Effector CD4-positive, alpha-beta T cell (primary cell): ENCODE measurements at places on chromosomes 6 and 20.

GRCh38 chr6:29399525-29399924, 4.1 kb downstream of the OR12D2 start:
- DNase-seq: no peak

DNA sequence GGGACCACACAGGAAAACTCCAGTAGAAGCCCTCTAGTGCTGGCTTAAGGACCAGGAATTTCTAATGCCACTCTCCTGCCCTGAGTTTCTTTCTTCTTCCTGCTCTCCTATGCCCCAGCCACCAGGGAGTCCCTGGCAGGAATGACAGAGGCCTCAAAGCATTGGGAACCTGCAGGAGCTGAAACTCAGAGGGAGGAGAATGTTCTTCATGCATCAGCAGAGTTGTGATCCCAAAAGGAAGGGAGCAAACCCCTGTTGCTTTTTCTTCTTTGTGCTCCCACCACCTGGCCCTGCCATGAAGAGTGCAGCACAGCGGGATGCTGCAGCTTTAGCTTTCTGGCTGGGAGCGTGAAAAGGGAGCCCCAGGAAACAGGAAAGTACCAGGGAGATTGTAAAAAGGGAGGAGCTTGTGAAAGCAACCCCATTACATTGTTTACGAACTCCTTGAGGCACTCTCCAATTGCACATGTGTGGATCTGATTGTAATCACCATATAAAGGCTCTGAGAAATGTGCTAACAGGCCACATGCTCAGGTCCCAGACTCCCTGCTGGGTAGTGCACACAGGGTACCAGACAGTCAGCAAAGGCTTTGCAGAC, 34.7 kb upstream of the FKBP1A start:
- no peak for DNase-seq

- no peak for DNase-seq
Observed at GRCh38 chr6:28732052-28732451, 191.7 kb downstream of the TRIM27 start.

GRCh38 chr6:105509506-105510331, 106.8 kb upstream of the PREP start:
- DNase-seq: no peak

DNA sequence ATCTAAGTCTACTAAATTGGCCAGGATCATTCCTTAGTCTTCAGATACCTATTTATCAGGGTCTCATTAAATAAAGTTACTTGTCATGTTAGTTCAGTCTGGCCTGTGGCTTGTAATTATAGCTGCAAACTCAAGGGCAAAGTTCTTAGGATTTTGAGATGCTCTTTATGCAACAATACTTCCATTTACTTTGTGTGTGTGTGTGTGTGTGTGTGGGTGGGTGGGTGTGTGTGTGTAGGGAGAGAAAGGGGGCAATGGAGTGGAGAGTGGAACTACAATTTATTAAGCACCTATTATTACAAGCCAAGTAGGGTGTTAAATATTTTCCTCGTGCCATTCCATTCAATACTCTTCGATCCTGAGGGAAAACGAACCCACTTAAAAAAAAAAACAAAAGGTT, 17.7 kb upstream of the TBC1D20 start:
- no peak for DNase-seq

- no peak for DNase-seq
Observed at GRCh38 chr6:137550535-137550934, 56.3 kb upstream of the OLIG3 start.

DNA sequence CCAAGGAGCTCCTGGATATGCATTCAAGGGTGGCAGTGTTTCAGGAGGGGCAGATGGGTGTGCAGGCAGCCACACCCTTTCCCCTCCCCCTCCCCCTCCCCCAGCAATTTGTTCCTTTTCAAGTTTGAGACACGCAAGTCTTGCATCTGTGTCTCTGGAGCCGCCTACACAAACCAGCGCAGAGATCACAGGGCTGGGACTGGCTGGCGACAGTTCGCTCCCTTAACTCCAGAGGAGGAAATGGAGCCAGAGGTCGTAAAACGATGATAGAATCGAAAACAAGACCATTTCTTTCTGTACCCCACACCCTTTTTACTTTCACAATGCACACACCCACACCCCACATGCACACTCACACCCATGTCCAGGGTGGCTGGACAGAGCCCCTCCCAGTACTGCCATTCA, 163.1 kb downstream of the LY86 start:
- no peak for DNase-seq

- DNase-seq: no peak
Observed at GRCh38 chr6:30511169-30511546, 21.8 kb downstream of the HLA-E start.

DNA sequence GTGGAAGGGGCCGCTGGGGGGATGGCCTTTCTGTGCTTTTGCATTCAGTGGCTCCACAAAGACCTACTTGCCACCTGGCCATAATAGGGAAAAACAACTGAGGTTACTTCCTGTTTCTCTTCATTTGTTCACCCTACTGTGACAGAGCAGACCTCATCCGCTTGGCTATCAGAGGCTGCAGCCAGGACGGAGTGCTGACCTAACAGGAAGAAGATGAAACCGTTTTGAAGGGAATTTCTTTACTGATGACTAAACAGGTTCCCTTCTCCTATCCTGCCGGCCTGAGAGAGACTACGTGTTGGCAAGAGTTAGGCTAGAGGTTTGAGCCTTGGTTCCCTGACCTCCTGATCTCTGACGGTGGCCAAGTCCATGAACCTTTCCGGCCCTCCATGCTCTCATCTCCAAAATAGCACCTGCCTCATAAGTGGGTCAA, 21.3 kb downstream of the PRR18 start:
- DNase-seq: no peak

GRCh38 chr6:154806804-154807203, 73.6 kb downstream of the SCAF8 start:
- no peak for DNase-seq

DNA sequence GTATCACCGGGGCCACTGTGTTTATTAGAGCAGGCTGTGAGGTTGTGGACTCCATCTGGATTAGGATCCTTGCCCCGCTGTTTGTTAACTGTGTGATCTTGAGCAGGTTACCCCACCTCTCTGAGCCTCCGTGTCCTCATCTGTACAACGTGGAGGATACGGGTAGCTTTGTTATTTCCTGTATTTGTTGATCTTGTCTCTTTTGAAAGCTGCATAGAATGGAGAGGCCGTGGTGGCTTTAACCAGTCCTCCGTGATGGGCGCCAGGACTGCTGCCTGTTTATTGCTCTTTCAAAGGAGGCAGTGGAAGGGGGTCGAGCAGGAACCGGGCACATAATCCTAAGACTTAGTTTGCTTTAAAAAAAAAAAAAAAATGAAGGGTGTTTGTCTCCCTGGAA, 22.9 kb downstream of the BCAS4 start:
- DNase-seq: no peak

- no peak for DNase-seq
Observed at GRCh38 chr6:138293428-138294395, 75.4 kb upstream of the PBOV1 start.

DNA sequence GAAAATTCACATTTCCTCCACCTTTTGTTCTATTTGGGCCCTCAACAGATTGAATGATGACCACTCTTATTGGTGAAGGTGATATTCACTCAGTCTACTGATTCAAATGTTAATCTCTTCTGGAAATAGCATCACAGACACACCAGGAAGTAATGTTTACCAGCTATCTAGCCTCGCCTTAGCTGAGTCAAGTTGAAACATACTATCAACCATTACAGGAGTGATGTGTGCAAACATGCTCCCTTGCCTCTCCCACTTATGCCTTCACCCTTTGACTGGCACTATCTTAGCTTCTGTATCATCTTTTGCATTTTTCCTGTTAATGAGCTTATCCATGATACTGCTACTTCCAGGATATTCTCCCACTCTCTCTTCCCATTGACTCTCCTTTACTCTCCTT, 191.9 kb downstream of the CENPW start:
- DNase-seq: no peak

GRCh38 chr20:34928411-34928810, 27.2 kb downstream of the GSS start:
- DNase-seq: no peak

- no peak for DNase-seq
Observed at GRCh38 chr20:25486377-25486776, 78.9 kb downstream of the GINS1 start.

GRCh38 chr20:362271-363254, 15.7 kb downstream of the NRSN2 start:
- DNase-seq: no peak

DNA sequence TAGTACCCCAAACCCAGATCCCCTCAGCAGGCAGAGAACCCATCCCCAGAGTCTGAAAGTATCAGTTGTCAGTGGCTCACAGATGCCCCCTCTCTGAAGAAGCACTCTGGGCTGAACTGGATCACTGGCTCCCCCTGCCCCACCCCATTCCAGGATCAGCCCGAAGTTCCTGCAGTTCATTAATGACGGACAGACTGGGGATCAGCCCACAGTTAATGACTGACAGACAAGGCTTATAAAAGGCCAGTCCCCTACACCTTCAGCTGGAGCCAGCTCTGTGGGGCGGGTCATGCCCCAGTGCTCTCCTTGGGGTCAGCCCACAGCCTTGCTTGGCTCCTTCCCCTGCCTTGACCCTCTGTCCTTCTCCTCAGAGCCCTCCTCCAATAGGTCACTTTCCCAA, 21.7 kb downstream of the KIAA1755 start:
- no peak for DNase-seq

DNA sequence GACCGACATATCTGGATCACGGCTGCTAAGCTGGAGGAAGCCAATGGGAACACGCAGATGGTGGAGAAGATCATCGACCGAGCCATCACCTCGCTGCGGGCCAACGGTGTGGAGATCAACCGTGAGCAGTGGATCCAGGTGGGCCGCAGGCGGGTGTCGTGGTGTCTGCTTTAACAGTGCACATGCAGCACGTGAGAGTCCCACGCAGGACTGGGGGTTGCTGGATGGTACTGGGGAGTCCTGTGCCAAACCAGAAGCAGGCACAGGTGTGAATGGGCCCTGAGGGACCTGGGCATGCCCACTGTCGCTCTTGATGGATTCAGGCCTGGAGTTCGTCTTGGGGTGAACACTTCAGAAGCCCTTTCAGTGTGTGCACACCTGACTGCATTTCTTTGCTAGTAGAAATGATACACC, 24.6 kb upstream of the C20orf204 start:
- DNase-seq: no peak

DNA sequence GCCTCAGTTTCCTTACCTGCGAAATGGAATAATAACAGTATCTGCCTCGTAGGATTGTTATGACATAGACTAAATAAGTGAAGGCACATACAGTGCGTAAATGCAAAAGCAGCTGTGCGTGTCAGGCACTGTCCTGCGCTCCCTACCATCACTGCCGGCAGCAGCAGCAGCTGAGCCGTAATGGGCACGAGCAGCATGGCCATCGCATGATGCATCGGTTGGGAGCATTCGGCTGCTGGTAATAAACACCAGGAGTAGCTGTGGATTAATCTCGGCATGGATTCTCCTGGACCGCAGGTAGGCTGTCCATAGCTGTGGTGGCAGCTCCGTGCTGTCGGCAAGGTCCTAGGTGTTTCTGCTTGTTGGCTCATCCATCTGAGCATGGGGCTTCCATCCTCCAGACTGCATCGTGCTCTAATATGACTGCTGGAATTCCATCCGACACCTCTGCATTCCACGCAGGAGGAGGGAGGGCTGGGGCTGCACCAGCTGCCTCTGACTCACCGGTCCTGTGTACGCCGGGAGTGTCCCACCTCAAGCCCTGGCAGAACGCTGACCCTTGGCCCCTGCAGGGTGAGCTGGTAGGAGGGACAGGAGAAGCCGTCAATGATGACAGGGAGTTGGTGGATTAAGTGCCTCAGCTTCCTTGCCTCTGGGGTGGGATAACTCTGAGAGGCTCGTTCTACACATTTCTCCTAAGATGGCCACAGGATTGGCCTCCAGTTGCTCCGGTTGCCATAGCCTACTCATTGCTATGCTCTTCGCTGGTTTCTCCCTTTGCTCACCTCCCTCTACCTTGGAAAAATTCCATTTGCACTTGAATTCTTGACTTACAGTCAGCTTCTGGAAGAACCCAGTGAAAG, 100.9 kb upstream of the PMEPA1 start:
- DNase-seq: no peak
